Activated T-helper 1 cell treated with anti-CD3 and anti-CD28 coated beads, Interleukin-2, amount 50 U/mL, for 16 hours (primary cell): ENCODE measurements at places on chromosomes 5 and 9.

DNA sequence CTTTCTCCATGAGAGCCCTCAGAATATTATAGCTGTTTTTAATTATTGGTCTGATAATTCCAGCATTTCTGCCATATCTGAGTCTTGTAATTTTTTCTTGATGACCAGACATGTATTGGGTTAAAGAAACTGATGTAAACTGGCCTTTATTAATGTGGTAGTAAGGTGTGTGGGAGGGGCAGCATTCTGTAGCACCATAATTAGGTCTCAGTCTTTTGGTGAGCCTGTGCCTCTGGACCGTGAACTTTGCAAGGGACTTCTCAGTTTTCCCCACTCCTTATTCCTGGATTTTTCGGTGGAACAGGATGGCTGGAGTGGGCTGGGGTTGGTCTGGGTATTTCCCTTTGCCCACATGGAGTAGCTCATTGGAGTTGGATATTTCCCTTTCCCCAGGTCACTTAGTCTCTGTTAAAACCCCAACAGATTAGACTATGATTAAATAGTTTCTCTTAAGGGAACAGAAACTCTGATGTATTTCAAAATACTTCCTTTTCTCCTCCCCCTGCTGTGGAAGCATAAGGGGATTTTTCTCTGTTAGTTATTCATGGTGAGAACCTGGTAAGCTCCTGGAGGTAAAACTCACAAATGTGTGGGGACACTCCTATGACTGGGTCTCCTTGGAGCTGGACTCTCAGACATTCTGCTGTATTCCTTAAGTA, 52.4 kb downstream of the FSD1L start:
- DNase-seq = no peak

DNA sequence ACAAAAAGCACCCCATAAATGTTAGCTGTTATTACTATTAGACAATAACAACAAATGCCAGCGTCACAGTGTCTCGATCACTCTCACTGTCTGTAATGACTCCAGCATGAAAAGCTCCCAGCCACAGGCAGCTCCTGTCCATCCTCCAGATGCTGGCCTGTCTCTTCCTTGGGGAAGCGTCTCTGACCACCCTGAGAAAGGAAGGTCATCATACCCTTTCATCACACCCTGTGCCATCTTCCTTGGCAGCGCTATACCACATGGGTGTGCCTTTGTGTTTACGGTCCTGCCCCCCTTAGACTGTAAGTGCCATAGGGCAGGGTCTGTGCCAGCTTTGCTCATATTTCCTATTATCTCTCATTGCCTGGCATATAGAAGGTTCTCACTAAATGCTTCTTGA, 90.6 kb downstream of the PRRT1B start:
- no peak for DNase-seq

- DNase-seq = no peak
These were observed 29.4 kb upstream of the TBC1D9B start for GRCh38 chr5:179936976-179937681.

GRCh38 chr5:153517241-153517611, 26.8 kb downstream of the GRIA1 start:
- DNase-seq = no peak

DNA sequence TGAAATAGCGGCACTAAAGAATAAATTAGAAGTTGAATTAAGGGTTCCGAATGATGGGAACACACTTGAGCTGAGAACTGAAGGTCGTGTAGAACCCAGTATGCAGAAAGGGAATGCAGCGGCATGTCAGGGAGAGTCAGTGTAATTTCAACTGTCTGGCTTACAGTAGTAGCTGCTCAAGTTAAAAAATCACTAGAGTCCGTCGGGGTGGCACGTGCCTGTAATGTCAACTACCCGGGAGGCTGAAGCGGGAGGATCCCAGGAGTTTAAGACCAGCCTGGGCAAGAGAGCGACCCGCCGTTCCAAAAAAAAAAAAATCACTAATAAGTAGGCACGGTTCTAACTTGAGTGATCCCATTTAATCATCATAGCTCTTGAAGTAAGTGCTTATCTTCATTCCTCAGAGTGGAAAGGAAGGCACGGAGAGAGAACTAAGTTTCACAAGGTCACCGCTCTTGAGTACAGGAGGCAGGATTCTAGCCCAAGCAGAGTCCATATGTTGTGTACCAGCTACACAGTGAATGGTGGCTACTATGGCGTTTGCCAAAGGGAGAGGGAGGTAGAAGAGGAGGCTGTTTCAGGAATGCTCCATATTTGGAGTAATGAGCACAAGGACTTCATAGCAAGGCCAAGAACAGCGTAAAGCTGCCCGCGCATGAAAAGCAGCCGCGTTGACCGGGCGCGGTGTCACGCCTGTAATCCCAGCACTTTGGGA, 831 bp downstream of the RMRP start:
- no peak for DNase-seq

GRCh38 chr5:173672166-173672565, 55.7 kb upstream of the BOD1 start:
- DNase-seq = no peak

DNA sequence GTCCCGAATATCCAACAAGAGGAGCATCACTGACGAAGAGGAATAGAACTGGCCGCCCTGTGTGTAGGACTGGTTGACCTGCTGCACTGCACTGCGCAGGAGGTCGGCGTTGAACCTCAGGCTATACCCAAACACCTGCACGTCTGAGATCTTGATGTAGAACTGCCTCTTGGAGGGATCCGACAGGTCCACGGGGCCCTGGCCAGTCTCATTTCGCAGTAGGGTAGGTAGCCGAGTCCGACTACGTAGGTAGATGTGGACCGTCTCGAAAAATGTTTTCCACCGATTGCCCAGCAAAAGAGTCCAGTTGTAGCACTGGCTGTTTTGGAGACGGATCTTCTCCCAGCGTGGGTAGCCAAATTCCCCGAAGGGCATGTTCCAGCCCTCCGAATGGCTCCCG, 202.0 kb downstream of the BRINP1 start:
- DNase-seq = no peak

GRCh38 chr5:178461004-178461730, 129.0 kb downstream of the COL23A1 start:
- DNase-seq = no peak

DNA sequence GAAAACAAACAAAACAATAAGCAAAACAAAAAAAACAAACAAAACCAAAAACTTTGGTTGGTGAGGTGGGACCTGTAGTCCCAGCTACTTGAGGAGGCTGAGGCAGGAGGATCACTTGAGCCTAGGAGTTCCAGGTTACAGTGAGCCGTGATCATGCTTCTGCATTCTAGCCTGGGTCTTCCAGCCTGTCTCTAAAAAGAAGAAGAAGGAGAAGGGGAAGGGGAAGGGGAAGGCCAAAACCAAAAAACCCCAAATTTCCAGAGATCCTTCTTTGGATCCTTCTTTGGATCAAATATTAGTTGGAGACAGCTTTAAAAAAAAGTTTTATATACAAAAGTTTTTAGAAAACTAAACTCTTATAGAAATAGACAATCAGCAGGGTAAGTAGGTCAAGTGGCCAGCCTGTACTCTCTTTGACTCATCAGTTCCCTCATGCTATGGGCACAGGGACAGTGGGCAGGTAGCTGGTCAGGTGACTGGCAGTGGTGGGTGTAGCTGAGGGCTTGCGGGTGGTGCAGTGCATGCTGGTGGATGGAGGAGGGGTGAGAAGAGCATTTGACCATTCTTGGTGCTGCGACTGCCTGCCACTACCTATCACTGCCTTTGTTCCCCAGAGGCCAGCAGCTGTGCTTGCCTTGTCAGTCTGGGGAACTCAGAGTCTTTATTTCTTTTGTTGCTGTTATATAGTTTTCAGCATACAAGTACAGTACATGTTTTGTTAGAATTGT, 12.6 kb downstream of the RCL1 start:
- no peak for DNase-seq

GRCh38 chr5:178237431-178238312, 5.1 kb upstream of the PHYKPL start:
- no peak for DNase-seq

DNA sequence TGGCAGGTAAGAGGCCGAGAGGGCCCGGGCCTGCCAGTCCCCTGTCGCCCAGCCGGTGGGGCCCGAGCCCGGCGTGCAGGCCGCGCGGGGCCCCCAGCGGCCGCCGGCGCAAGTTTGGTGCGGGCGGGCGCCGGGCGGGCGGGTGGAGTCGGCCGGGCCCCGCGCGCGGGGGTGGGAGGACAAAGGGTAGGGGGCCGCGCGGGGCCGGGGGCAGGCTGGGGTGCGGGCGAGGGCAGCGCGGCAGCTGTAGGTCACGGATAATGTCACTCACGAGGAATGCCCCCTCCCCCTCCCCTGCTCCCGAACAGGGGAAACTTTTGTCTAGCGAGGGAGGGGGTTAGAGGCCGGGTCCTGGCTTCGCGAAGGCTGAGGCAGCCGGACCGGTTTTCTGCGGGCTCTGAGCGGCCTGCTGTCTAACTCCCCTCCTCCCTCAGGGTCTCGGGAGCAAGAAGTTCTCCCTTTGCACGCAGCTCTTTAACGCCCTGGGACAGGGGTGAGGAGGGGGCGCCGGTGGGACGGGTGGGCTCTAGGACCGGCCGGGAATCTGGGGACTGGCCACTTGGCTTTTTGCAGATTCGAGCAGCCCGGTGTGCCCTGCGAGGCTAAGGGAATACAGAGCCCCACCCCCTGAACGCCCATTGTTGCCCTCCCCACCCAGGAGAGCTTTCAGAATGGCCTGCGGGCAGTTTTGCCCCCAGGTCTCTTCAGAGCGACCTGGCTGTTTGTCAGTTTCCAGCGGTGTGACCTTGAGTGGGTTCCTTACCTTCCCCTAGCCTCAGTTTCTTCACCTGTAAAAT, 21.3 kb upstream of the NDST1 start:
- DNase-seq = no peak

DNA sequence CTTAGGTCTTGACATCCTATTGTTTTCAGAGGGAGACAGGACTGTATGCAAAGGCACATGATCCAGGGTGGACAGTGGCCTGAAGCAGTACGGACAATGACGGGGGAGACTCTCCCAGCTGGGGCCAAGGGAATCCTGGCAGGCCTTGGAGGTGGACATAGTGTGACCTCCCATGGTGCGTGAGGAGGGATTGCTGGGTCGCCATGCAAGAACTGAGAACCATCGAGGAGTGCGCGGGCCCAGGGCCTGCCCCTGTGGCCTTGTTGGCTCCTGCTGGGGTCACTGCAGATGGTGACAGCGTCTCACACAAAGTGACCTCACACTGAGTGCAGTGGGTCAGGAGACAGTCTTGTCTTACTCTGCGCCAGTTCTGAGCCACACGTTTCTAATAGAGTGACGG, 192.4 kb downstream of the GADD45G start:
- DNase-seq = no peak

DNA sequence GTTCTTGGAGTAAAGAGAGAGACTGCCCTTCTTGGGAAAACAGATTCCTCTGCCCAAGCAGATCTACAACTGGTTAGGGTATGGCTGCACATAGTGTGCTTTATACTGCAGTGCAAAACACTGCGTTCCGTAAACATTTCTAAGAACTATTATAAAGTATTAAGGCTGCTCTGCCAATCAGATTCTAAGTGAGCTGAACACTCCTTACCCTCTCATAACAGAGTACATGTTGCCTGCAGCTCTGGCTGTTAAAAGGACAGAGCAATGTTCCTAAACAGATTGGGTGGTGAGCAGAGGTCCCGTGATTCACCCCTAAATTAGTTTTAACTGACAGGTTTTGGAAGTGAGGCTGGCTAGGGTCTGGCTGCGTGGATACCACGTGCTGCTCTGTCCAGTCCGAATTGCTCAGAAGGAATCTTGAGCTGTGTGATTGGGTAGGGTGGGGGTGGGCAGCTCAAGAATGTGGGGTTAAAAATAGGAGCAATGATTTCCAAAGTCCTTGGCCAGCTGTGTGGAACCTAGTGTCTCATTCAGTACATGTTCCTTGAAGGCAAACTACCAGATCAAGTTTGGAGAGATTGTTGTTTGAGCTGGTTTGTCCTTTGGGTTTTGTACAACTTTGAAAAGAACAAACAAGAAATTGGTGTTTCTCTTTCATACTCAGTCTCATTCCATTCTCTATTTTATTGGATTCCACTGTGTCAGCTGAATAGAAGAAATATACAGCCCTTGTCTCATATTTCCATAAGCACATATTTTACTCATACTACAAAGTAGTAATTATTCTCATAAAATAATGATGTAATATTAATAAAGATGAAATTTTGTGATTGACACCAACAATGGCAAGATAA, 497.6 kb upstream of the CD180 start:
- no peak for DNase-seq

- DNase-seq = no peak
These were observed 24.0 kb downstream of the GFPT2 start for GRCh38 chr5:180329138-180329435.

DNA sequence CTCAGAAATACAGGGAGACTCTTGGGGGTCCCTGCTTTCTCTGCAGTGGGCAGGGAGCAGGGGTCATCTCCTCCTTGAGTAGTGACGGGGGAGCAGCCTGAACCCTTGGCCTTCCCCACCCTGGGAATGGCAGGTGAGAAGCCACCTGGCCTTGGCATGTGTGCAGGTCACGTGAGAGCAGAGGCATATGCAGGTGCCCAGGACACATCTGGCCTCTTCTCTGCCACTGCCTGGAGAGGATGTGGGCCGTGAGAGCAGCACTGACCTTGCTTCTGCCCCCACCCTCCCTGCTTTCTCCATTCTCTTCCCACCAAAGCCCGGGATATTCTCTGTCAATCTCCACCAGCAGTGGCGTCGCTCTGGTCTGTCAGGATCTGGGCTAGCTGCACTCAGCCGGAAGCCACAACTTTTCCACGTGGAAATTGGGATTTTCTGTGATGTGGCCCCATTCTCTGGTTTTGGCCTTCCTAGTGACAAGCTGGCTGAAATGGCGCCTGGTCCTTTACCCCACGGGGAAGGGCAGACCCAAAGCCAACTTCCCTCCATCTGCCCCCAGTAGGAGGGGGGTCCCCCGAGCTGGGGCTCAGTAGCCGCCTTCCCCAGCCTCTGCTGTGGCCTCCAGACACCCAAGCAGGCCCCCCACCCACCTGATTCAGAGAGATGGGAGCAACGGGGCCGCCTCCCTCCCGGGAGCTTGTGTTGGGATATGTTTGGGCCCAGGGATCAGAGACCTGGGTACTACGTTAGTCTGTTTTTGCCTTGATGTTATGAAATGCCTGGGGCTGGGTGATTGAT, 70.4 kb upstream of the FCN1 start:
- no peak for DNase-seq
